ENCODE measurements at places on chromosomes 12 and 14. TPM values are rescaled to one million over a fixed set of nuclear protein-coding genes. Genes with fewer than 3 reads are reported as not detected.

DNA sequence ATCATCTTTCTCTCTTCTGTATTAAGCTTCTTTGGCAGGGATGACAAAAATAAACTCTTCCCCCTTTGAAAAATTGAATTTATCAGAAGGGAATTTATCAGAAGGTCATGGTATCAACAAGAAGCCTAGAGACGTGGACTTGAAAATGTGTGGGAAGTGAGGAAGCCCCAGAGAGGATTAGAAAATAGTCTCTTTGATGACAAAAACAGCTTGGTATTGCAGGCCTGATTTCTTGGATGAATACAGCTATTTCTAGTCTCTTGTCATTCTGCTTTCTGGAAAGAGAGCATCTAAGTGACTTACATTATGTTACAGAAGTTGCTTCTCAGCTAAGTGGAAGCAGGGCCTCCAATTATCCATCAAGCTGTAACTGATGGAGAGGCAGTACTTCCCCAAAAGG, 111.1 kb downstream of the KITLG start:
- H3K36me3 ChIP-seq: no peaks in the 10 kb centered on the region
- no peak overlapping the region for H3K27ac ChIP-seq
- H3K4me3 ChIP-seq: no peak overlapping the region
- DNase-seq: no peak

DNA sequence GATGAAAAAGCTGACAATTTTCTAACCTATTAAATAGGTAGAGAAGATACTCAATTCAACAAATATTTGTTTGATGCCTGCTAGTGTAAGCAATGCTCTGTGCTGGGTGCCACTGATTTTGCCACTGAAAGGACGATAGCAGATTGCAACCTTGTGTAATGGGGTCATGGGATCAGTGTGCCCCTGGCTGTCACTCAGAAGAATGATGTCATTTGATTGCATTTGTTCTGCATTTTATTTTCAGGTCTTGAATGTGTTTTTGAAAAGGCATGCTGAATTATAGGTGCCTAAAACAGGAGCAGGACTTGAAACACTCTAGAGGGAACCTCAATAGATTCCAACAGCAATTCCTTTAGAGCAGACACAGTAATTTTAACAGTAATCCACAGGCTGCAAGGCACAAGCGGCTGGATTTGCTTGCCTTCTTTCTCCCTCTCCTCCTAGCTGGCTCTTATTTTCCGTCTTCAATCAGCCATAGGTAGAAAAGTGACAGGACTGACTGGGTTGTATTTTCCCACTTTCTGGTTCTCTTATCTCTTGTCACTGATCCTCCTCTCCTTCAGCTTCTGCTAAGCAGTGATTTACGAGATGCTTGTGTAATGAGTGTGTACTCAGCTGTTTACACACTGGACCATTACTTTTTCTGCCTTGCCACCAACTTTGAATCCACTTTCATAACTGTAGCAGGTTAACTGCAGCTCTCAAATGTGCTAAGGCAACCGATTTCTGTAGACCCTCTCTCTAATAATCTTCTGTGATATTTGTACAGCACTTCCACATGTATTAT, 4.1 kb downstream of the PLXNC1 start:
- no peak overlapping the region for H3K27ac ChIP-seq
- peaks cover 4% of the 10 kb centered on the region for H3K27me3 ChIP-seq
- no peak for DNase-seq
- H3K4me3 ChIP-seq: no peak overlapping the region
- no peaks in the 10 kb centered on the region for H3K36me3 ChIP-seq

DNA sequence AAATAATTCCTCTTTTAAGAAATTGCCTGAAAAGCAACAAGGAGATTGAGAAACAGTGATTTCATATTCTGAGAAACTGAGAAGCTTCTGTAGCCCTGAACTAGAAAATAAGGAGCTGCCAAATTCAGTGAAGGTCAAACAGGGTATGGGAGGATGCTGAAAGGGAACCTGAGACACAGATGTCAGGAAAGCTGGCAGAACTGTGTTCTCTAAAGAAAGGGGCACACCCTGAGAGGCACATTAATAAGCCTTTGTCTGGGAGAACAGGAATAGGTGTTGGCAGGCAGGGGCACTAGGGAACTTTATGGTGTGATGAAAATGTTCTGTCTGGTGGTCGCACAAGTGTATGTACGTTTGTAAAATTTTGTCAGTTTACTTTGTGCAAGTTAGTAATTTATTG, 29.6 kb downstream of the VRK1 start:
- no peaks in the 10 kb centered on the region for H3K4me1 ChIP-seq
- H3K27me3 ChIP-seq: no peaks in the 10 kb centered on the region
- no peak for DNase-seq
- no peak overlapping the region for H3K27ac ChIP-seq

GRCh38 chr12:130775953-130776856, 60.1 kb upstream of the RIMBP2 start:
- no peak overlapping the region for H3K27ac ChIP-seq
- DNase-seq: peak; percentile 93
- no peaks in the 10 kb centered on the region for H3K36me3 ChIP-seq
- H3K27me3 ChIP-seq: no peaks in the 10 kb centered on the region
- H3K4me1 ChIP-seq: no peaks in the 10 kb centered on the region
- H3K4me3 ChIP-seq: no peak overlapping the region

Gene ESR2
- 2.5 TPM for total RNA-seq

Gene CCDC197
- not detected for total RNA-seq

Gene ZFHX2
- 4.9 TPM for total RNA-seq
